ENCODE measurements at places on chromosomes 2 and 18. TPM values are rescaled to one million over a fixed set of nuclear protein-coding genes. Genes with fewer than 3 reads are reported as not detected.

Gene TMEM247
- not detected for total RNA-seq

Gene TBR1
- total RNA-seq: not detected

Gene CHRNA1
- total RNA-seq: 1.8 TPM

Gene KCNG2
- 0.18 TPM for total RNA-seq

Gene CCDC148
- total RNA-seq: 0.31 TPM

Gene NLRC4
- total RNA-seq: 0.19 TPM

Gene NR4A2
- total RNA-seq: 0.77 TPM

Gene SERPINB11
- total RNA-seq: not detected

Gene SCN7A
- total RNA-seq: 14.4 TPM

Gene STARD6
- not detected for total RNA-seq
